GM23338 (cell line): ENCODE measurements at places on chromosomes 7 and 10. TPM values are rescaled to one million over a fixed set of nuclear protein-coding genes. Genes with fewer than 3 reads are reported as not detected.

RSPH10B2 gene
- 1.1 and 1.2 TPM in 2 replicates for total RNA-seq

GBX1 gene
- total RNA-seq: 0.24 and 1.8 TPM in 2 replicates

ZNF488 gene
- total RNA-seq: 5.2 and 7.8 TPM in 2 replicates

GRCh38 chr10:11631890-11632587 lies 20.6 kb upstream of the USP6NL start:
- no peaks in the 10 kb centered on the region for H3K36me3 ChIP-seq
- H3K4me3 ChIP-seq: no peak overlapping the region
- no peaks in the 10 kb centered on the region for H3K4me1 ChIP-seq
- no peak for DNase-seq
- H3K27me3 ChIP-seq: no peaks in the 10 kb centered on the region
- H3K27ac ChIP-seq: no peak overlapping the region

- no peak for DNase-seq
- no peak overlapping the region for H3K4me3 ChIP-seq
- H3K4me1 ChIP-seq: peaks cover 12% of the 10 kb centered on the region; the same call in 1 of the 2 replicates
- no peaks in the 10 kb centered on the region for H3K27me3 ChIP-seq
- no peak overlapping the region for H3K27ac ChIP-seq
Observed at GRCh38 chr10:60480865-60481563, 91.3 kb upstream of the ANK3 start.

- H3K36me3 ChIP-seq: no peaks in the 10 kb centered on the region
- no peak overlapping the region for H3K27ac ChIP-seq
- peaks cover 19% of the 10 kb centered on the region for H3K4me1 ChIP-seq
- H3K4me3 ChIP-seq: no peak overlapping the region
- no peaks in the 10 kb centered on the region for H3K27me3 ChIP-seq
- DNase-seq: no peak
Observed at GRCh38 chr10:103802637-103803353, 52.6 kb downstream of the SH3PXD2A start.

DNA sequence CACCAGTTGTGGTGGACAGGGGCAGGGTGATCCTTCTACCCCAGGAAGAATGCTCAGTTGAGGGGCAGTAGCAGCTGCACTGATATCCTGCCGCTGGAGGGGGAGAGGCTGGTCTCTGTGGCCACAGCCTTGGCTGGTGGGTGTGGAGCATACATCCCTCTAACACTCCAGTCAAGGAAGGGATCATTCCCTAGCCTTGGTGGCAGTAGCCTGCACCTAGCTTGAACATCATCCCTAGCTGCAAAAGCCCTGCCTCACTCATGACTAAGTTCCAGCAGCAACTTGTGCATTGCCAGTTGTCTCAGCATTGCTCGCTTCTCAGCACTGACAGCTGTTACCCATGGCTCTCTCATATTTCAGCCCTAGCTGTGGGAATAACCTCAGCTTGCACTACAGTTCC lies 688.9 kb upstream of the POT1 start:
- H3K4me3 ChIP-seq: no peak overlapping the region
- DNase-seq: no peak
- H3K36me3 ChIP-seq: no peaks in the 10 kb centered on the region
- H3K27me3 ChIP-seq: no peaks in the 10 kb centered on the region
- no peak overlapping the region for H3K27ac ChIP-seq
- no peaks in the 10 kb centered on the region for H3K4me1 ChIP-seq

DNA sequence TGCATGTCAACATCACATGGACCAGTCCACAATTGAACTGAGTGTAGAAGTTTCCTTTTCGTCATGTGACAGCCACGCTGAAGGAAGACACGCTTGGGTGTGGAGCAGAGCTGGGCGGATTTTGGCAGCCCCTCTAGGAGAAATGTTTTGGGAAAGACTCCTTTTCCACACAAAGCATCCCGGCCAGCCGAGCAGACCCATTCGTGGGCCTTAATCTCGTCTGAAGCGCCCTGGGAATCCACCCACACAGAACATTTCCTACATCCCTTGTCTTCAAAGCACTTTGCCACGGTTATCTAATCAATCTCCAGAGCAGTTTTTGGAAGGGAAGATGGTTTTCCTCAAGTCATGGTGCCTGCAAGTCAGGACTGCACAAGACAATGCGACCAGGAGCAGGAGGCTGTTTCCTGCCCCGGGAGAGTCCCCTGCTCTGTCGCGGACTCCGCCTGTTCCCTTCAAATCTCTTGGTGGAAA lies 8.4 kb upstream of the IFT22 start:
- no peaks in the 10 kb centered on the region for H3K36me3 ChIP-seq
- no peaks in the 10 kb centered on the region for H3K27me3 ChIP-seq
- DNase-seq: no peak
- no peak overlapping the region for H3K27ac ChIP-seq
- H3K4me1 ChIP-seq: no peaks in the 10 kb centered on the region
